ENCODE measurements at places on chromosomes 1 and 21. TPM values are rescaled to one million over a fixed set of nuclear protein-coding genes. Genes with fewer than 3 reads are reported as not detected.

GRCh38 chr1:47658161-47658920, 220.5 kb downstream of the FOXD2 start:
- DNase-seq, result no peak

GRCh38 chr21:42627527-42628289, 25.7 kb upstream of the PDE9A start:
- DNase-seq, result no peak

Gene NKAIN1
- total RNA-seq, result 2.9 TPM

GRCh38 chr1:32695098-32695904, 7.3 kb downstream of the SYNC start:
- DNase-seq, result peak; percentile 74
